Amniotic stem cell (primary cell): ENCODE measurements at places on chromosomes 3 and 15.
A peak's percentile ranks its signal among the peaks of the same experiment; 100 is the strongest.

DNA sequence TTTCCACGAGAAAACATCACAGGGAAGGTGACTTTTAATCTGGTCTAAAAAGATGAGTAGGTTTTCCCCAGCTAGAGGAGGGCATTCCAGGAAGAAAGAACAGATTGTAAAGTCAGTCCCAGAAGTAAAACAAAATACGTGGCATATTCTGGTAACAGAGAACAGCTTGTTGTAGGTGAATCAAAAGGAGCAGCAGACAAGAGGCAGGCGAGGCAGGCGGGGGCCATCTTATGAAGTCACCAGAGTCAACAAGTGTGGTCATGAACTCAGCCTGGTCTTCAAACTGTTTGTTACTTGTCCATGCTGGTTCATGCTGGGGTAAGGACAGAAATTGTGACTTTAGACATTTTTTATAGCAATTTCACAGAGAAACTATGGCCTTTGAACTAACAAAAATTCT lies 4.0 kb upstream of the POPDC2 start:
- no peak for DNase-seq

DNA sequence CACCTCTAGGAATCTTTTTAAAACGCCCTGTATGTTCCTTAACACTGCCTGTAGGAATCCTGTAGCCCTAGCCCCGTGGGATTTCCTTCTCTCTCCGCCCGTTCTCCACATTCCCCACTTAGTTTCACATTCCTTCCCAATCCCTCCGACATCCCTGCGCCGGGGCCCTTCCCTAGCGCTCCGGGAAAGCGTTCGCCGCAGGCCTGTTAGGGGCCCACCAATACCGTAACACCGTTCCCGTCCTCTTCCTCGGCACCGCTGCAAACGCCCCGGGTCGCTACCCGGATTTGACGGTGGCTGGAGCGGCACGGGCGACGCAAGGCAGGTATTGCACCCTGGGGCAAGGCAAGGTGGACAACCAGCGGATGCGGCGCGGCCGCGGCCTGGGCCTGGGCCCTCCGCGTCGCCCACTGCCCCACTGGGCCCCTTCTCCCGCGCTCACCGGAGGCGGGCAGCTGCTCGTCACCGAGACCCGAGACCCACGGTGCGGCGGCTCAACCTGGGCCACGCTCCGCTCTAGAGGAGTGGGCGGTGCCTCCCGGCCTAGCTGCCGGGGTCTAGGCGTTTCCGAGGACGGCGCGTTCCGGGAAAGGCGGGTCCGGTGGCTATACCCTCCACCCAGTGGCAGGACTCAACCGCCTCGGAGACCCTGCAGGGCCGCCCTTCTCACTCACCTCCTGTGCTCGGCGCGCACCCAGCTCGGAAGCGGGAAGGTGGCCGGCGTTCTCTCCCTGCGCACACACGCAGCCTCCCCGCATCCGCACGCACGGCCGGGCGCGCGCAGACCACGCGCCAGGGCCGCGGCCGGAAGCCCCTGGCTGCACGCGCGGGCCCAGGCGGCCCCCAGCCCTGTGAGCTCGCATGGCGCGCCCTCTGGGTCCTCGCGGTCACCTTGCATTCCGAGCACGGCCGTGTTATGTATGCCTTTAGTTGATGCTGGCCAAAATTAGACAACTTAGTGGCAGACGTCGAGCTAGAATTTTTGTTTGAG lies at the start of gene B3GALNT1:
Gene B3GALNT1, minus strand, starts transcription at position 789 of the 991 bp plus-strand sequence. CDS start 18,595 bp downstream, outside the sequence.
- DNase-seq, result peak; percentile 34

- DNase-seq, result no peak
Measured at GRCh38 chr3:13119471-13120220, 46.4 kb upstream of the IQSEC1 start.

DNA sequence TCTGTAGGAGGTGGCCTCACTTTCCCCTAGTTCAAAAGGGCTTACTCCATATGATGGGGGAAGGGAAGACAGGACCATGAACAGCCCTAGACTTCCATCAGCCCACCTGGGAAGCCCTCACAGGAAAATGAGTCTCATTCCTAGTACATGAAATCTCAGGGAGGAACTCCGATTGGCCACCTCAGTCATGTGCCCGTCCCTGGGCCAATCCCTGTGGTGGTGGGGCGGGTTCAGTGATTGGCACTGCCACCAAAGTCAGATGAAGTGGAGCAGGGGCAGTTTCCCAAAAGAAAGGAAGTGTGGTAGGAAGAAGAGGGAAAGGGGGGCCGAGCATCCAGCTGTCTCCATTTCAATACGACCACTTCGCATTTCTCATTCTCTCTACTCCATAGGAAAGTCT lies 25.9 kb upstream of the GP9 start:
- DNase-seq, result no peak

DNA sequence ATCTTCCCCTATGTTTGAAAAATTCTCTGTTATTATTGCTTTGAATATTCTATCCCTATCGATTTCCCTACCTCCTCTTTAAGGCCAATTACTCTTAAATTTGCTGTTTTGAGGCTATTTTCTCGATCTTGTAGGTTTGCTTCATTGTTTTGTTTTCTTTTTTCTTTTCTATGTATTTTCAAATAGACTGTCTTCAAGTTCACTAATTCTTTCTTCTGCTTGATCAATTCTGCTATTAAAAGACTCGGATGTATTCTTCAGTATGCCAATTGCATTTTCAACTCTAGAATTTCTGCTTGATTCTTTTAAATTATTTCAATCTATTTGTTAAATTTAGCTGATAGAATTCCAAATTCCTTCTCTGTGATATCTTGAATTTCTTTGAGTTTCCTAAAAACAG lies 144.0 kb upstream of the NANOGP8 start:
- no peak for DNase-seq

DNA sequence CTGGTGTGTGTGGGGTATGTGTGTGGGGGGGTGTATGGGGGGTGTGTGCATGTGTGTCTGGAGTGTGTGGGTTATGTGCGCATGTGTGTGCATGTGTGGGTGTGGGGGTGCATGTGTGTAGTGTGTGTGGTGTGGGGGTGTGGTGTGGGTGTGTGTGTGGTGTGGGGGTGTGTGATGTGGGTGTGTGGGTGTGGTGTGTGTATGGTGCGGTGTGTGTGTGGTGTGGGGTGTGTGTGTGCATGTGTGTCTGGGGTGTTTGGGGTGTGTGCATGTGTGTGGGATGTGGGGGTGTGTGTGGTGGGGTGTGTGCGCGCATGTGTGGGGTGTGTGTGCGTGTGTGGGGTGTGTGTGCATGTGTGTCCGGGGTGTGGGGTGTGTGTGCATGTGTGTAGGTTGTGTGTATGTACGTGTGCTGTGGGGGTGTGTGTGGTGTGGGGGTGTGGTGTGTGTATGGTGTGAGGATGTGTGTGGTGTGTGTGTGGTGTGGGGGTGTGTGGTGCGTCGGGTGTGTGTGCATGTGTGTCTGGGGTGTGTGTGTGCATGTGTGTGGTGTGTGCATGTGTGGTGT lies 6.2 kb upstream of the OCA2 start:
- no peak for DNase-seq

- no peak for DNase-seq
Measured at GRCh38 chr15:81516461-81516860, 142.4 kb upstream of the TMC3 start.

- DNase-seq, result no peak
Measured at GRCh38 chr3:116240261-116240660, 205.0 kb downstream of the LSAMP start.

GRCh38 chr15:89098281-89098680 lies 10.0 kb downstream of the ABHD2 start:
- DNase-seq, result no peak

GRCh38 chr3:182702216-182702615 lies 91.1 kb upstream of the ATP11B start:
- DNase-seq, result no peak

DNA sequence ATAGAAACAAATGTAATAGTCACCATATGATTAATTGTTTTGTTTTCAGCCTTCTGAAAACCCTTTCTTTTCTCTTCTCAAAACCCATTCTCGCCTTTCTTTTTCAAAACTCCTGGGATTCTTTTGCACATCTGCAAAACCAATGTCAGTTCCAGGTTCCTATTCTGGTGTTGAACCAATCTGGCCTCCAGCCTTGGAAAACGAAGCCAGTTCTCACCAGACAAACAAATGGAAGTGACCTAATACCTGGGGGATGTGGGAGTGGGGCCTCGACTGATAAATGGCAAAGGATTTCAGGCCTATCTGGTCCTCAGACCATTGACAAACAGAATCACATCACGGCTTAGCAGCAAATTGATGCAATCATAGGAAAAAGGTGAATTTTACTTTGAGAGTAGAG lies 73.0 kb downstream of the COL8A1 start:
- no peak for DNase-seq

DNA sequence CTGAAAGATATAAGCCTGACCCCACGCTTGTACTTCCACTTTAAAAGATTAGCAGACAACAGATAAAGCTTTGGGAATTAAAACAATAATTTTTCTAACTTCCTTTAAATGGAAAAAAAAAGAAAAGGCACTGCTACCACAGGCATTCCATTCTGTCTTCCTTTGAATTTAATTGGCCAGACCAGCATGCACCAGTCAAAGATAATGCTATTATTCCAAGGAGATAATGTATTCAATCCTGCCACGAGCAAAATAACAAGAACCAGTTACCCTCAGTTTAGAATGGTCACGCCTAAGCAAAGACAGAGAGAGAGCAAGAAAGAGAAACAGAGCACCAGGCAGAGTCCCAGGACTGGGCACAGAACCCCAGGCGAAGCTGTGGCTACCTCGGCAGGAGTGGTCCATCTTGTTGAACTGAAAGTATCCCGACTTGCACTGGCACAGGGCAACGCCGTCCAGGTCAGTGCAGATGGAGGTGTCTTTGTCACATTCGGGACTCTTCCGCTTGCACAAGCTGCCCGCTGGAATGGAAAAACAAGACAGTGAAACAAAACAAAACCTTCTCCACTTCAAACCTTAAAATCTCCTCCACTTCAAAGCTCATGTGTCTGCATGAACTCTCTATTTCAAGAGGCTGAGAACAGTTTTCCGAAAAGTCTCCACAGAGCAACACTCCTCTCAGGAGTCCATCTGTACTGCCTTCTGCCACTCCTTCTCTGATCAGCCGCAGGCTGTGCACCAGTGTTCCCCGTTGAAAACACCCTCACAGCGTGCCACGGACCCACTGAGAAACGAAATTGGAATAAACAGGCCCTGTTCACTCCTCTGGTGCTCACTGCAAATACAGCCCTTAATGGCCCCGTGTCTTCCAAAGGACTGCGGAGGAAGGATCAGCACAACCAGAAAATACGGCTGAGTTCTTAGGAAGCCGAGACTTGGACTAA lies 58.2 kb downstream of the HEG1 start:
- no peak for DNase-seq

GRCh38 chr15:72141171-72142084 lies 23.2 kb downstream of the SENP8 start:
- no peak for DNase-seq

DNA sequence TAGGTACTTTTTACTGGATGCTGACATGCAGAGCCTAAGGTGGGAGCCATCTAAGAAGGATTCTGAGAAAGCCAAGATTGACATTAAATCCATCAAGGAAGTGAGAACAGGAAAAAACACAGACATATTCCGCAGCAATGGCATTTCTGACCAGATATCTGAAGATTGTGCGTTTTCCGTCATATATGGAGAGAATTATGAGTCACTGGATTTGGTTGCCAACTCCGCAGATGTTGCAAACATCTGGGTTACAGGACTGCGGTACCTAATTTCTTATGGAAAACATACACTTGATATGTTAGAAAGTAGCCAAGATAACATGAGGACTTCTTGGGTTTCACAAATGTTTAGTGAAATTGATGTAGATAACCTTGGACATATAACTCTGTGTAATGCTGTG lies 125.1 kb downstream of the PLCL2 start:
- no peak for DNase-seq
